Vein endothelial cell (primary cell): ENCODE measurements at places on chromosomes 7 and 10. TPM values are rescaled to one million over a fixed set of nuclear protein-coding genes. Genes with fewer than 3 reads are reported as not detected.

Gene TMEM273
- 4.6 and 24.1 TPM in 2 replicates for total RNA-seq

Gene MBL2
- not detected in 2 replicates for total RNA-seq

Gene CYP2C19
- not detected in 2 replicates for total RNA-seq

Gene OPN1SW
- total RNA-seq: not detected in 2 replicates

Gene SPDYE16
- under 0.01 TPM in 1 of 2 replicates, not detected in the other for total RNA-seq

Gene EN2
- total RNA-seq: under 0.01 TPM in 1 of 2 replicates, not detected in the other
